Coronary artery (tissue), 2 donors: ENCODE measurements at places on chromosomes 2 and 18.

GRCh38 chr2:183025993-183026392 is 12.3 kb downstream of the NCKAP1 start:
- DNase-seq = no peak

DNA sequence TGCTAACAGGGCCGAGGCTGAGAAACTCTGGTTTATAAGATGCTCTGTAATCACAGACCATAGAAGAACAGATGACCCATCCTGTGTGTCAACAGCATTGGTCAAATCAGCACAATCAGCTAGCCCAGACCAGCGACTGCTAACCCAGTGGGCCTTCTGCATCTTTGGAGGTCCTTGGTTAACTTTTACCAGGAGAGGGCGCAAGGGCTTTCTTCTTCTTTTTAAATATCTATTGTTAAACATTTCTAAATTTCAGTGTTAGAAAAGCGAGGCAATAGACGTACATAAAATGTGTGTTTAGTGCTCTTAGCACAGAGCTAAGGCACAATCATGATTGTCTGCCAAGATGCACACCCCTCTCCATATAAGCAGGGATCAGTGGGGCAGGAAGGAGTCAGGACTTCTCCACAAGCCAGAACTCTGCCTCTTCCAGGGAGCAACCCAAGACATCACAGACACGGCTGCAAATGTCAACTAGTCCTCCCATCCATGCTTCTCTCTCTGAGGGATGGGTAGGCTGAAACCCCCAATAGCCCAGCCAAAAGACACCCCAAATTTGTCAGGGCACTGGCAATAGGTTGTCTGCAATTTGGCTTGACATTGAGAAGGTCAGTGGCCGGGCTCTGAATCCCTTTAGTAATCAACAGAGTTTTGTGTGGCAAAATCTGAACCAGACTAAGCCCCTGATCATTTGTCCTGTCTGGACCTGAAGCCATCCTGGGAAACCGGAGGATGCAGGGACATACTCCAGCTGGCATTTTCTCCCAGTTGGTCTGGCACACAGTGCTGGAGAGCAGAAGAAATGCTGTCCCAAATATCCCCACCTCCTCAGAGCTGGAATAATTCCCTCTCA is 188.2 kb downstream of the BCL2 start:
- no peak for DNase-seq

- DNase-seq = no peak
These were observed 403 bp downstream of the MAP2 start for GRCh38 chr2:209424199-209424701.

DNA sequence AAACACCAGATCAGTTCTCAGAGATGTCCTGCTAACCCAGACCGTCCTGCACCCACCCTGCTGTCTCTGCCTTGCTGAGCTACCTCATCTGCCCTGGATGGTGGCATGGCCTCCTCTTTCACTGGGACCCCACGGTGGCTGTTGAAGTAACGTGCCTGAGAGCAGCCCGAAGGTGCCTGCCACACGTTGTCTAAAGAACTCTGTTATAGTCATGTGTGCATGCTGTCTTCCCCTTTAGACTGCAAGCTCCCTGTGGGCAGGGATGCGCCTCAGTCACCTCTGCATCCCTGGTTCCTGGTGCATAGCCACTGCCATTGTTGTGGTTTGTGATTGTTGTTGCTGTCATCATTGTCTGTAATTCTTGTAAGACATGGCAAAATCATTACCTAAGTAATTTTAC is 235.9 kb downstream of the EIPR1 start:
- DNase-seq = no peak

DNA sequence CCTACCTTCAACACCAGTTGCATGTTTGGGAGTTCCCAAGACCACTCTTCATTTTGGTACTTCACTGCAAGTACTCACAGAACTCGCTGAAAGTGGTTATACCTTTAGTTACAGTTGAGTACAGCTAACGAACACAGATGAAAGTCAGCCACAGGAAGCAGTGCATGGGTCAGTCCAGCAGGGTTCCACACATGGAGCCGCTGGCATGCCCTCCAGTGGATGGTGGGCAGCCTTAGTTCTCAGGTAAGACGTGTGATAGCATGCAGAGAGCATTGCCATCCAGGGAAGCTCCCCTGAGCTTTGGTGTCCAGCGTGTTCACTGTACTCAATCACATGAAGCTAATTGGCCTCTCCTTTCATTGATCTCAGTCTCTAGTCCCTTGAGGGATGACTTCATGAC is 815.3 kb downstream of the RNF144A start:
- DNase-seq = no peak

DNA sequence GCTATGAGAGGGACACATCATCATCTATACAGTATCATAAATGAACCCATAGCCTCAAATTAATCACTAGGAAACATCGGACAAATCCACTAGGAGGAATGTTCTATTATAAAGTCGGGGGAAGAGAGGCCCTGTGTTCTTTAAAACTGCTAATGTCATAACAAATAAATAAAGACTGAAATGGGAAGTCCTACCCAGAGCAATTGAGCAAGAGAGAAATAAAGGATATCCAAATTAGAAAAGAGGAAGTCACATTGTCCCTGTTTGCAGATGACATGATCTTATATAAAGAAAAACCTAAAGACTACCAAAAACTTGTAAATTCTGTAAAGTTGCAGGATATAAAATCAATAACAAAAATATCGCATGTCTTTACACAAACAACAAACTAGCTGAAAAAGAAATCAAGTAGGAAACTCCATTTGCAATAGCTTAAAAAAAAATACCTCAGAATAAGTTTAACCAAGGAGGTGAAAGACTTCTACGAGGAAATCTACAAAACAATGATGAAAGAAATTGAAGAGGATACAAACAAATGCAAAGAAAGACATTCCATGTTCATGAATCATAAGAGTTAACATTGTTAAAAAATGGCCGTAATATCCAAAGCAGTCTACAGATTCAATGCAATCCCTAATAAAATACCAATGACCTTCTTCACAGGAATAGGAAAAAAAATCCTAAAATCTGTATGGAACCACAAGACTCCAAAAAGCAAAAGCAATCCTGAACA is 30.6 kb downstream of the RTN4 start:
- DNase-seq = no peak

- no peak for DNase-seq
These were observed 97.4 kb upstream of the LCLAT1 start for GRCh38 chr2:30349691-30350090.

DNA sequence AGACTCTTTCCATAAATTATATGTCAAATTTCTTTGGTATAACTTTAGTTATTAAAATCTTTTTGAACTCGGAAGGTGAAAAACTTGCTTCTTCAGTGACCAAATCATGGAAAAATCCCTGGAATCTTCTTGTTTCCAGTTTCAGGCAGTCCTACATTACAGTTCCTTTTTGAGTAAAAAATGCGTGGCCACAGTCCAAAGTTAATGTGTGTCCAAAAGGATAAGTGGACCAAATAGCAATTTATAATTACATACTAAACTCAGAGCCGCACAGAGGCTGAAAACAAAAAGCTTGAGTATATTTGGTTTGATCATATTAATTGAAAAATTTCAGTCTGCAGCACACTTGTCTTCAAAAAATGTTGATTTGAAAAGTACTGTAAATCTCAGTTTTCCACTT is 28.4 kb upstream of the DYNC2LI1 start:
- no peak for DNase-seq

DNA sequence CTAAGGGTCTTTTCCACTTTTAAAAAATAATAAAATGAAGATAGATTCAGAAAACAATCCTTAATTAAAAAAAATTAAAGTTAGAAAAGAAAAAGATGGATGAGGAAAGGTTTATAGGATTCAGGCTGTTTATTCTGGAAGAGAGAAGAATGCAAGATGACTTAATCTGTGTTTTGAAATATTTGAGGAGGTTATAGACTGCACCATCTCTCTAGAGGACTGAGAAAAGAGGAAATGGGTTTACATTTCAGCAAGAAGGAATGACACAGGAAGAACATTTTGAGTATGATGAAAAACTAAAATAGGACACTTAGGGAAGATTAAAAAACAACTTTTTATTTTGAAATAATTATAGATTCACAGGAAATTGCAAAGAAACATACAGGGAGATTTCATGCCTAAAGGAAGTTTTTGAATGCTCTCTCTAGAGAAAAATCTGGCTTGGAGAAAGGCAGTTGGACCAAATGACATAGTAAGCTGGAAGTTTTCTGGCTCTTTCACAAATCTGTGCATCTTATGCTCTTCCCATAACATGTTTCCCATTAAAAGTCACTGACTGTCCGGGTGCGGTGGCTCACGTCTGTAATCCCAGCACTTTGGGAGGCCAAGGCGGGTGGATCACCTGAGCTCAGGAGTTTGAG is 75.0 kb downstream of the CERS6 start:
- no peak for DNase-seq

DNA sequence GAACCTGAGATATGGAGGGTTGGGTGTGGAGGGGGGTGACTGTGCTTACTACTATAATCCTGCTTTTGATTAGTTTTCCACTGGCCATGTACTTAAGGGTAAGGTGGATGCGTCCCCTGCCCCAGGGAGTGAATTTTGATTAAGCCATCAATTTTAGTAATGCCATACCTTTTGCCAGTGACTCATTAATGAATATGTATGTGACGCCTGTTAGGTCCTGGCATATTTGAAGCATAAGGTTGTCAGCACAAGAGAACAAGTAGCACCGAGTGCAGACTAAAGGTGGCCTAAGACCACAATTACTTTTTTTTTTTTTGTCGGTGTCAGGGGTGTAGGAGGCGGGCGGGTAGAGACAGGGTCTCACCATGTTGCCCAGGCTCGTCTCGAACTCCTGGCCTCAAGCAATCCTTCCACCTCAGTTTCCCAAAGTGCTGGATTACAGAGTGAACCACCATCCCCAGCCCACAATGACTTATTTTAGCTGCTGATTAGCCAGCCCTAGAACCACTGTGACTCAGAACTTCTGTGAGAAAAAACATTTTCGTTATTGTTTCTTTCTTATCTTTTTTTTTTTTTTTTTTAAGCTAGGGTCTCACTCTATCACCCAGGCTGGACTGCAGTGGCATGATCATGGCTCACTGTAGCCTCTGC is 7.0 kb downstream of the TANC1 start:
- no peak for DNase-seq

GRCh38 chr2:102028470-102028869 is 36.7 kb downstream of the IL1R2 start:
- no peak for DNase-seq

DNA sequence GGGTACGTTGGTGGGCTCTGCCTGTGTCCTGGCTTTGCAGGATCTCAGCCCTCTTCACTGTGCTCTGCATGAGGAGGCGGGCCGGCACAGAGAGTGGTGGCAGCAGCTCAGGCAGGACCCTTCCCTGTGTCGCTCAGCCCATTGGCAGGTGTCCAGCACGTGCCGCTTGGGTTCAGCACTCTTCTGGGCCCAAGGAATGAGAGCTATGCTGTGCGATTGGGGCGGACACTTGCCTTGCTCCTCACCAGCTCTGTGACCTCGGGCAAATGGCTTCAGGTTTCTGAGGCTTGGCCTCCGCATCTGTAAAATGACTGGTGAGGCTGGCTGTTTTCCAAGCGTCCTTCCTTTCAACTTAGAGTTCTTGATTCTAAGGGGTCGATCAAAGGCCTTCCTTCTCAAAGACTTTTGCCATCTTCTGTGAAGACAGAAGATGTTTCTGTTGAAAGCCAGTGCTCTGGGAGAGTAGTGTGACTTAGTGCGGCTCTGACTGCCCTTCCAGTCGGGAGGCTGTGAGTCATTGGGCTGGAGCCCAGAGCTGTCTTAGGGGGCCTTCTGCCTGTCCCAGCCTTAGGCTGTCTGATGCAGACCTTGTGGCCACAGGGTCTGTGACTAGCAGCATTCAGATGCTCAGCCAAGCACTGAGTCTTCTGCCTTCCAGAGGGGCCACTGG is 35.6 kb downstream of the GLI2 start:
- DNase-seq = no peak

DNA sequence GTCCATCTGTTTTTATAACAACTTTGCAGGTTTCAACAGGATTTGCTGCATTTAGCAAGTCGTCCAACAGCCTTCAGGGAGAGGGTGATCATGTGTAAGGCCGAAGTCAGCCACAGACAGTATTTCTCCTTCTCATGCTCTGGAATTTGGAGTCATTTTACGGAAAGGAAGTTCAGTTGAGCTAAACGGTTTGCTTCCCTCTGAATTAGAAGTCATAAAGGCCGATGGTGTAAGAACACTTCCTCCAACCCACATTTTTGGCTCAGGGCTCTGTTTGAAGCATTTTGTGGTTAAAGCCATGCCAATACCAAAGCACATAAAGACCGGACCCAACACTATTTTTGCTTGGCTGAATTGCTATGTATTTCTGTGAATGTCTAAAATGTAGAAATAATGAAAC is 129.5 kb downstream of the TMEM182 start:
- DNase-seq = no peak

DNA sequence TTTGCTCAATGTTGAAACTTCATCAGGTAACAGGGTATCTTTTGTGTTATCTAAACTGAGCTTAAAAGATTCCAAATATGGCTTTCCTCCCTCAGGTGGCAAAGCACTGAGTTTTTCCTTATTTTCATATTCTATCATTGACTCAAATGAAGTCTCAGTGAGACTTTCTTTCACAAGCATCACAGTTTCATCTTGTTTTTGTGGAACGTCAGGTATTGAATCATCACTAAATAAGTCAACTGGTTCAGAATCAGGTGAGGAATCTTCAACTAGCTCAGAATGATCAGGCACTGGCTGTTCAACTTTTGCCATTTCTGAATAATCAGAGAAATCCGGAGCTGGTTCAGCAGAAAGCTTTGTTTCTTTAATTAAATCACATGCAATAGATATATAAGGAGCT is 24.6 kb downstream of the RTN4 start:
- DNase-seq = no peak

DNA sequence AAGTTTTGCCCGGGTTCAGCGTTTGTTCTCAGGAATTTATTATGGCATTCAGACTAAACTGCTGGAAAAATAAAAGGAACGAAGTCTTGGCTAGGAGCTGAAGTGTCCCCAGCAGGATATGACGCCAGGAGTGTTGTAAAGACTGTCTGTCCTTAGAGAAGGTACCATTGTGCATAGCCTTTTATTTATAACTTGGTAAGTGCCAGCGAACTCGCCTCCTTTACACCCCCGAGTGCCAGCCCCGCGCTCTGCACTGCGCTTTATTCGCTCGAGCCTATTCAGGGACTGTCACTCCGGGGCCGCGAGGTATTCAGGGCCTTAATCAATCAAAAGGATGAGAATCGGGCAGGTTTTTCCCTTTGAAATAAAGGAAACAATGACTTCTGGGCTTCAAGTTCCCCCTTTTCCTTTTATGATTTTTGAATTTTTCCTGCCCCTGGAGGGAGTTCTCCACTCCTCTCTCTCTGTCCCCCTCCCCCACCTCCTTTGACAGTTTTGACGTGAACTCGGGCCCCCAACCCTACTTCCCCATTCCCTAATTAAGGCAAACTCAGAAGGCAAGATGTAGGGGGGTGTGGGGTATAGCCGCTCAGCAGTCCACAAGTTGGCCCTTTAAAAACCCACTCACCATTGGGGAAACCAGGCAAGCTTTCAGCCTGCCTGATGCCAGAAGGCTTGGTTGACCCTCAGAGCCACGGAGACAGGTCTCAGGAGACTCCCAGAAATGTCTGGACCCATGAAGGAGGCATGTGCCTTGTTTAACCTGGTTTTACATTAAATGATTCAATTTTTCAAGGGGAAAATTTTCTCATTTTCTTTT is 1.3 kb upstream of the PAX3 start:
- DNase-seq = no peak
